ENCODE measurements at places on chromosomes 3 and 15. TPM values are rescaled to one million over a fixed set of nuclear protein-coding genes. Genes with fewer than 3 reads are reported as not detected.

TNFAIP8L3 gene
- total RNA-seq, result 0.05 TPM

AGBL1 gene
- 0.08 TPM for total RNA-seq

GRCh38 chr3:192577271-192577670 is 150.1 kb downstream of the FGF12 start:
- no peaks in the 10 kb centered on the region for H3K36me3 ChIP-seq
- no peaks in the 10 kb centered on the region for H3K4me1 ChIP-seq
- H3K4me3 ChIP-seq, result no peak overlapping the region
- H3K27me3 ChIP-seq, result no peaks in the 10 kb centered on the region
- no peak overlapping the region for H3K27ac ChIP-seq

DNA sequence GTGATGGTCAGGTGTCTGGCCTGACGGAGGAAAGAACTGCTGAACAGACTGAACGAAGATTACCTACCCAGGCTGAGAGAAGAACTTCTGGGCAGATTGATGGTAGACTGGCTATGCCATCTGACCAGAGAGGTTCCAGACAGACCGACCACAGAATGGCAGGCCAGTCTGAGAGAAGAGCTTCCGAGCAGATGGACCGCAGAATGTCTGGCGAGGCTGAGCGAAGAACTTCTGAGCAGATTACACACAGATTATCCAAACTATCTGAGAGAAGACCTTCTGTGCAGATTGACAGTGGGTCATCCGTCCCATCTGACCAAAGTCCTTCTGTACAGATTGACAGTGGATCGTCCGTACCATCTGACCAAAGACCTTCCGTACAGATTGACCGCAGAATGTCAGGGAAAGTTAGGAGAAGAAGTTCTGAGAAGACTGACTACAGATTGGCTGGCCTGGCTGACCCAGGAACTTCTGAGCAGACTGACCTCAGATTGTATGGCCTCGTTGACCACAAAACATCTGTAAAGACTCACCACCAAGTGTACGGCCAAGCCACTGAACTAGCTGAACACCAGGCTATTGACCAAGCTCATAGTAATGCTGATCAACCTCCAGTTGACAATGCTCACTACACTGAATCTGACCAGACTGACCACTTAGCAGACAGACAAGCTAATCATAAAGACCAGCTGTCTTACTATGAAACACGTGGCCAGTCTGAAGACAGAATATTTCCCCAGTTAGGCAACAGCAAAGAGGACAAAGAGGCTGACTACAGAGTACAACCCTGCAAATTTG is 812 bp downstream of the TEX55 start:
- H3K27me3 ChIP-seq, result no peaks in the 10 kb centered on the region
- H3K36me3 ChIP-seq, result no peaks in the 10 kb centered on the region
- DNase-seq, result no peak
- H3K27ac ChIP-seq, result no peak overlapping the region

- H3K27me3 ChIP-seq, result no peaks in the 10 kb centered on the region
- no peak for DNase-seq
- H3K36me3 ChIP-seq, result no peaks in the 10 kb centered on the region
- H3K4me3 ChIP-seq, result no peak overlapping the region
- H3K27ac ChIP-seq, result no peak overlapping the region
Observed at GRCh38 chr15:33182278-33182905, 12.1 kb downstream of the FMN1 start.

DNA sequence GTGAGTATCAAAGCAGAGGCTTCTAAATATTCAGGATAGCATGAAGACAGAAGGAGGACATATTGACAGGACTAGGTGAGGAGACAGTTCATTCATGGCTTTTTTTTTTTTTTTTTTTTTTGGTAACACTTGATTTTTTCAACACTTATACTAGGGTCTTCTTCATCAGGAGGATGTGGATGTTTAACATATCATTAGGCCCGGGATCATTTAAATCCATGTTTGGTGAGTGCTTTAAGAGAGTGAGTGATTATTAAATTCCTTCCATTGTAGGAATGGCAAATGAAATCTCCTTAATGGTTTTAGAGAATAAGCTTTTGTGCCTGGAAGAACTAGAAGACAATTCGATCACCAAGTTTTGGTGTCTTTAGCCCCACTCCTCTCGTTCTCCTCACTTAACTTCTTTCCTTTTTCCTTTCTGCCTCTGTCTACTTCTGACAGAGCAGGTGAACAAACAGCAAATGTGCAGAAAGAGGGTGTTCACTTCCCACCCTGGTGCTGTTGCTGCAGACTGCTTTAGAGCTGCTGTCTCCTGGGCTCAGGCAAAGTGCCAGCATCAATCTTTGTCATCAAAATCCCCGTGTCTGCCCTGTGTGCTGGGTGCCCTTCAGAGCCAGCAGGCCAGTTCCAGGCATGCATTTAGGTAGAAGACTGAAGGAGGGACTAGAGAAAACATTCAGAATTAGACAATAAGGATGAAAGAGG is 35.6 kb upstream of the RAB11A start:
- no peaks in the 10 kb centered on the region for H3K36me3 ChIP-seq
- H3K27me3 ChIP-seq, result no peaks in the 10 kb centered on the region
- H3K27ac ChIP-seq, result no peak overlapping the region
- peaks cover 22% of the 10 kb centered on the region for H3K4me1 ChIP-seq

GRCh38 chr3:133857767-133858166 is 37.9 kb downstream of the RAB6B start:
- no peaks in the 10 kb centered on the region for H3K27me3 ChIP-seq
- H3K27ac ChIP-seq, result no peak overlapping the region
- DNase-seq, result no peak
- H3K36me3 ChIP-seq, result no peaks in the 10 kb centered on the region

GRCh38 chr15:22952796-22953579 is 27.2 kb downstream of the CYFIP1 start:
- no peak overlapping the region for H3K27ac ChIP-seq
- no peaks in the 10 kb centered on the region for H3K4me1 ChIP-seq
- H3K36me3 ChIP-seq, result no peaks in the 10 kb centered on the region
- no peaks in the 10 kb centered on the region for H3K27me3 ChIP-seq
- DNase-seq, result no peak
- no peak overlapping the region for H3K4me3 ChIP-seq

DNA sequence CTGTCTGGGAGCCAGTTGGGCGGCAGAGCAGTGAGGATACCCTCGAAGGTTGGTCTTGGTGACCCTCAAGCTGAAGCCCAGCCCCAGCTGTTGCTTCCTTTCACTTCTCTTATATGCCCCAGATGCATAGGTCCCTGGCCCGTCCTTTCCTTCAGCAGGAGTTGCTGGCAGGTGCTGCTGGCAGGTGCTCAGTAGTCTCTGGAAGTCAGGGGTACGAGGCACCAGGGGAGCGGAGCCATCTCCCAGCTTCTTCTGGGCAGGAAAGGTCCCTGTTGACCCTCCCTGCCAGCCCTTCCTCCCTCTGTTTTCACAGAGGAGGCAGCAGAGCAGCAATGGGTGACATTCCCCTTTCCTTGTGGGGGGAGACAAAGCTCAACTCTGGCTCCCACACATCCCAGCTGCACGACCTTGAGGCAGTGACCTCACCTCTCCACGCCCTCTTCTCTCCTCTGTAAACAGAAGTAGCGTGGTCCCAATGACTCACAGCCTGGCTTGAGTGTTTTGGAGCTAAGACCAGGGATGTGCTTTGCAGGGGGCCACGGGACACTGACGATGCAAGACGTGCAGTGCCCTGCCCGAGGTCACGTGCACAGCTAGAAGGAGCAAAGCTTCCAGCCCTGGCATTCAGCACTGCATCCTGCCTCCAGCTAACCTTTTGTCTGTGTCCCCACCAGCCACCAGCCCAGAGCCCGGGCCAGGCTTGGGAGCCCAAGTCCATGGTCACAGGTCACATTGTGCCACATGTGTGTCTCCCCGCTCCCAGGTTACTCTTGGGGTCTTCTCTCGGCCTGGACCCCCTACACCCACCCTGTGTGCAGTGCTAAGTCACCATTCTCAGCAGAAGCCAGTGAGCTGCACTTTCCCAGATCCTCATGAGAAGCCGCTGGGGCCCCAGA is 49.7 kb downstream of the SLC6A6 start:
- peak overlapping the region; percentile 33 for H3K4me3 ChIP-seq
- peaks cover 20% of the 10 kb centered on the region for H3K4me1 ChIP-seq
- H3K27ac ChIP-seq, result peak overlapping the region; percentile 95
- H3K27me3 ChIP-seq, result no peaks in the 10 kb centered on the region
- H3K36me3 ChIP-seq, result peaks cover 13% of the 10 kb centered on the region
- peak; percentile 63 for DNase-seq

DNA sequence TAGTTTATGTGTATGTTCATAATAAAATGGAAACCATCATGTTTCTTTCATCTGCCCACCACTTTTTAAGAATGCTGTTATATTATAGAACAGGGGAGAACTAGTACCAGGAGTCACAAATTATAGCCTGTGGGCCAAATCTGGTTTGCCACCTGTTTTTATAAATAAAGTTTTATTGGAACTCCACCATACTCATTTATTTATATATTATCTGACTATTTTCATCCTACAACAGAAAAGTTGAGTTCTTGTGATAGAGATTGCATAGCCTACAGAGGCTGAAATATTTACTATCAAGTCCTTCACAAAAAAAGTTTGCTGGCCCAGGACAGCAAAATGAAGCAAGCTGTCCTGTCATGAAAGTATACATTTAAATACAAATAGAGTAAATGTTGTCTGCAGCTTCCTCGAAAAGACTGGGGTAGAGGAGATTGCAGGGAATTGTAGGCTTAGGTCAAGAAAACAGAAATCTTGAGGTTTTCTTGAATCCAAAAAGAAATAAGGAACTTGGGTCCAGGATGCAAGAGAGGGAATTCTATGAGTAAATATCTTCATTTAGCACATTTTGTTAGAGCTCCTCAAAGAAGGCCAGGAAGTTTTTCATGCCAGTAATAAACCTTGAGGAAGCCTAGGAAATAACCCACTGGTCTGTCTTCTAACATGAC is 41.1 kb downstream of the FILIP1L start:
- no peaks in the 10 kb centered on the region for H3K36me3 ChIP-seq
- H3K4me1 ChIP-seq, result peaks cover 39% of the 10 kb centered on the region
- DNase-seq, result no peak
- H3K4me3 ChIP-seq, result no peak overlapping the region
- H3K27me3 ChIP-seq, result no peaks in the 10 kb centered on the region
- H3K27ac ChIP-seq, result no peak overlapping the region

DNA sequence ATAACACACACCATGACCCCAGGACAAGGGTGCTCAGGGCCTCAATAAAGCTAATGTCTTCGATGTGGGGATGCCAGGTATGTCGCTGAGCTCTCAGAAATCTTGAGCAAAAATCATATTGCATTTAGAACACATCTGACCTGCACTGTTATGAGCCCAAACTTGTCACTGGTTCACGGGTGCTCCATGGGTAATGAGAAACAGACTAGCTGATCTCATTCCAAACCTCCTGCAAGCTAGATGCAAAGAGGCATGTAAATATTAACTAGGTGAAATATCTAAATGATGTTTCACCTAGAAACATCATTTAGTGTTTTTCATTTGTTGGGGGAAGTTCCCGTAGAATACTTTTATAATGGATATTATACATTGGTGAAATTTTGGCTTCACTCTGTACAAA is 549.4 kb downstream of the OCA2 start:
- H3K27me3 ChIP-seq, result no peaks in the 10 kb centered on the region
- DNase-seq, result no peak
- no peak overlapping the region for H3K4me3 ChIP-seq

All from SJCRH30 (cell line).